ENCODE measurements at places on chromosomes 2 and 18.

DNA sequence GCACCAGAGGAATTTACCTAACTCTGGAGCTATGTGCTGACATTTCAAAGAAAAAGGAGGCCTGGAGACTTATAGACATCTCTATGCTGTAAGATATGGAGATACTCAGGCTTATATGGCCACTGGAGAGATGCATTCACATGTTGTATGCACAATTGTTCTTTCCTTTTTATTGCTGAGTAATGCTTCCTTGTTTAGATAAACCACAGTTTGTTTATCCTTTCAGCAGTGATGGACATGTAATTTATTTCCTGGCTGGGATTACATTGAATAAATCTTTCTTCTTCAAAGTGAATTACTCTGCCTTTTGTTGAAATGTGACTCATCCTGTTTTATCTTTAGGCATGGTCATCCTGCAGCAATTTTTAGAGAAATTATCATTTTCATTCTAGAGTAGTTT is 716.7 kb upstream of the GCFC2 start:
- DNase-seq = no peak

DNA sequence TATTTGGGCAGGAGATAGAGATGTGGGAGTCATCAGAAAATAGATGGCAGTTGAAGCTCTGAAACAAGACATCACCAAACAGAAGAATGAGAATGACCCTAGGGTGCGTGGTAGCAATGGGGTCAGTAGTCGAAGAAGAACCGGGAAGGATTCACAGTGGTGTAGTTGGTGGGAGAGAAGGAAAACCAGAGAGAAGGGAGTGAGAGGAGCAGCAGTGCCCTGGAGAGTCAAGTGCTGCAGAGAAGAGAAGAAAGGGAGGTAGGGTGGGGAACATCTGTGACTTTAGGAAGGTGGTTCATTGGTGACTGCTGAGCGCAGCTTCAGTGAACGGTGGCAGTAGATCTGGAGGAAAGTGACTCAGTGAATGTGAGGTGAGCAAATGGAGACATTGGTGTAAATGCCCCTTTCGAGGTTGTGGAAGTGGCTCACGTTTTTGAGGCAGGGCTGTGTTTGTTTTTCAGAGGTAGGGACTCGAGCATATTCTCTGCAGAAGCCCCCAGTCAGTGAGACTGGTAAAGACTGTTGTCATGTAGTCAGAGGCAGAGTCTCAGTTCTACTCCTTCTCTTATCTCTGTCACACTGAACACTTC is 36.4 kb downstream of the CDC42EP3 start:
- no peak for DNase-seq

DNA sequence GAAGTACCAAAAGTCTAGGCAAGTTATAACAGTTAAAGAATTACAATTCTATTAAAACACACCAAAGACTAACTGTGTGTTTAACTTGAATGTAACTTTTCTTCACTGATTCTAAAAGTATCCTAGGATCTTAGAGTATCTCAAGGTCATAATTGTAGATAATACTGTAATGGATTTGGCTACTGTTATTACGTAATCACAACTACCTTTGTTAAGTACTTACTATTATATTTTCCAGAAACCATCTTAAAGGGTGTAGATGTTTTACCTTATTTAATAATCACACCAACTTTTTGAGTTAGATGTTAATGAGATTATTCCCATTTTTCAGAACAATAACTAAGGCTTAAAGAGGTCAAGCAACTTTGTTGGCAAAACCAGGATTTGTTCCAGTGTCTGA is 161.3 kb upstream of the REG3A start:
- DNase-seq = no peak

DNA sequence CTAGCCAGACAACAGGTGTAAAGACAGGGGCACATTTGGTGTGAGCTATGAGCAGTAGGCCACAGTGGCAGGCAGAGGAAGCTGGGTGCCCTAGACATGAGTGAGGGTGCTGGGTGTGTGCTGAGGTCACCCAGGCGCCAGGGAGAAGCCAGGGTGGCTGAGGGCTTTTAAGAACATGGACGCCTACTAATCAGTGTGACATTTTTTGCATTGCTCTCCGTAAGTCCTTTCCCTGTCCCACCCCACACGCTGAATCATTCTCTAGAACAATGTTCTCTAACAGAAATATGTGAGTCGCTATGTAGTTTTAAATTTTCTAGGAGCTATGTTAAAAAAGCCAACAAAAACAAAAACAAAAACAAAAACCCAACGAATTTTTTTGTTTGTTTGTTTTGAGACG is 204.5 kb upstream of the REV1 start:
- DNase-seq = no peak

DNA sequence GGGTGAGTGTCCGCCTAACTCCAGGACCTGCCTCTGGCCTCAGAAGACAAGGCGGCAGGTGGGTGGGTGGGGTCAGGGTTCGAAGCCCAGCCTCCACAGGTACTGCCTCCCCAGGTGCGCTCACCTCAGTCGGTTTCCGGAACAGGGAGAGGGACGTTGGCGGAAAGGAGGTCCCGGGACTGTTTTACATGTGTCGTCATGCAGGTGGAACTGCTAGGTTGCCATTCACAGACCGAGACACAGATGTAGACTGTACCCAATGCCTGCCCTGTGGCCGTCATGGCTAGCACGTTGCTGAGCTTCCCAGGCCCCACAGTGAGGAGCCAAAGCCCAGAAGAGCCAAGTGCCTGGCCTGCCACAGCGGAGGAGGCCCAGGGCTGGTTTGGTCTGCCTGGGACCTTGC is 284.0 kb upstream of the HS6ST1 start:
- DNase-seq = no peak

DNA sequence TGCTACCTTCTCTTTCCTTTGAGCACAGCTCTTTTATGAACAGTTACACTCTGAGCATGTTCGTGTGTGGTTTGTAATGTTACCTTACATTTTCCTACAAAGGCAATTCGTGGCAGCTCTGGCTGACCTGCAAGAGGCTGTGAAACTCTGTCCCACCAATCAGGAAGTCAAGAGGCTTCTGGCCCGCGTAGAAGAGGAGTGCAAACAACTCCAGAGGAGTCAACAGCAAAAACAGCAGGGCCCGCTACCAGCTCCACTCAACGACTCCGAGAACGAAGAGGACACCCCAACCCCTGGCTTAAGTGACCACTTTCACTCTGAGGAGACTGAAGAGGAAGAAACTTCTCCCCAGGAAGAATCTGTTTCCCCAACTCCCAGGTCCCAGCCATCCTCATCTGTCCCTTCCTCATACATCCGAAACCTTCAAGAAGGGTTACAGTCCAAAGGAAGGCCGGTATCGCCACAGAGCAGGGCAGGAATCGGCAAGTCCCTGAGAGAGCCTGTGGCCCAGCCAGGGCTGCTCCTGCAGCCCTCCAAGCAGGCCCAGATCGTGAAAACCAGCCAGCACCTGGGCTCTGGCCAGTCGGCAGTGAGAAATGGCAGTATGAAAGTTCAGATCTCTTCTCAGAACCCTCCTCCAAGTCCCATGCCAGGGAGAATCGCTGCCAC is 56.9 kb downstream of the WDSUB1 start:
- DNase-seq = no peak

GRCh38 chr2:55164534-55165480 is 67.3 kb downstream of the CLHC1 start:
- DNase-seq = no peak

GRCh38 chr2:202124286-202124685 is 51.2 kb downstream of the KIAA2012 start:
- no peak for DNase-seq

GRCh38 chr2:230269715-230270114 is 44.2 kb downstream of the SP140 start:
- no peak for DNase-seq

- DNase-seq = no peak
These were observed at the start of gene CHRNA1 for GRCh38 chr2:174764280-174765255. TSS of gene CHRNA1 (minus strand) at chr2:174764472. CDS start at chr2:174764394, 78 bp downstream.

DNA sequence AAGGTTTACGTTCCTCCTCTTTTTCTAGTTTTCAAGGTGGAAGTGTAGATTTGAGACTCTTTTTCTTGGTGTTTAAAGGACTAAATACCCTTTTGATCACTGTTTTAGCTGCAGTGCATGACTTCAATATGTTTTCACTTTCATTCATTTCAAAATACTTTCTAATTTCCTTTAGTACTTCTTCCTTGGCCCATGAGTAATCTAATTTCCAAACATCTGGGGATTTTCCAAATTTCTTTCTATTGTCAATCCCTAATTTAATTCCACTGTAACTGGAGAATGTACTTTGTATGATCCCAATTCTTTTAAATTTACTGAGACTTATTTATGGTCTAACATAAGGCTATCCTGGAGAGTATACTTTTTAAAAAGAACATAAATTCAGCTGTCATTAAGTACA is 3.8 kb upstream of the RHBDD1 start:
- no peak for DNase-seq

Measured in sigmoid colon (tissue), 7 donors.